ENCODE measurements at places on chromosomes 16 and 17.

GRCh38 chr16:67036323-67036741 lies 7.4 kb downstream of the CBFB start:
- DNase-seq: no peak

DNA sequence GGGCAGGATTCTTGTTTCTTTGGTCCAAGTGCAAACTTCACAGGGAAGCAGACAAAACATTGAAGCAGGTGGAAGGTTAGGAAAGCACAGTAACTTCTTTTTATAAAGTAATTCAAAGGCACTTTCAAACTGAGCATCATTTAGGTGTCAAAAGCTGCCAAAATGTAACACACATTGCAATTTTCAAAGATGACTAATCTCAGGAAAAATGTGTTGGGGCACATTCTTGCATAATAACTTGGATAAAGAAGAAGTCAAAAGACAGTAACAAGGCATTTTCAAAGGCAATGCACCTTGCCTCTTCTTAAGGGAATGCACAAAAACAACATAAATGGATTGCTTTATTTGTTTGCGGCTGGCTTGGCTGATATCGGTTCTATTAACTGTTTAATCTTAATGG lies 3.6 kb downstream of the KCNJ2 start:
- DNase-seq: no peak

- DNase-seq: no peak
Observed at GRCh38 chr17:47850373-47850691, 631 bp downstream of the SP6 start.

GRCh38 chr17:38338053-38338452 lies 5.7 kb downstream of the GPR179 start:
- no peak for DNase-seq
